ENCODE measurements at places on chromosomes 12 and 14. TPM values are rescaled to one million over a fixed set of nuclear protein-coding genes. Genes with fewer than 3 reads are reported as not detected.

The PLEKHD1 gene
- total RNA-seq = 0.50 TPM

The MIP gene
- total RNA-seq = not detected

The CCDC184 gene
- 1.00 TPM for total RNA-seq

The SERPINA12 gene
- total RNA-seq = not detected

The LMO3 gene
- not detected for total RNA-seq

The GARIN6 gene
- total RNA-seq = not detected

The SLCO1B1 gene
- 0.18 TPM for total RNA-seq

The PMCH gene
- not detected for total RNA-seq

The SYNDIG1L gene
- not detected for total RNA-seq

The SLC17A8 gene
- total RNA-seq = not detected

The PPP4R4 gene
- 0.21 TPM for total RNA-seq

The MYL6B gene
- 44.8 TPM for total RNA-seq

The RNASE2 gene
- total RNA-seq = not detected

The SSPN gene
- total RNA-seq = 1.0 TPM

The INHBC gene
- not detected for total RNA-seq

The SPRING1 gene
- 68.5 TPM for total RNA-seq

The TMEM19 gene
- 17.8 TPM for total RNA-seq

The GNPNAT1 gene
- total RNA-seq = 35.9 TPM

The MMP17 gene
- total RNA-seq = 3.6 TPM

The POU6F1 gene
- 4.1 TPM for total RNA-seq

The NRL gene
- 2.3 TPM for total RNA-seq

The METAP2 gene
- 134 TPM for total RNA-seq

The SERPINA1 gene
- total RNA-seq = 150 TPM

The PTCSC3 gene
- total RNA-seq = not detected

The TOMM20L gene
- 1.2 TPM for total RNA-seq

The HNF1A gene
- 41.2 TPM for total RNA-seq
